AG10803 (cell line): ENCODE measurements at places on chromosomes 11 and 22.

GRCh38 chr22:47102648-47103047 lies 340.2 kb downstream of the TBC1D22A start:
- no peak for DNase-seq

GRCh38 chr11:26287067-26287518 lies 44.8 kb upstream of the ANO3 start:
- DNase-seq = no peak

- no peak for DNase-seq
Observed at GRCh38 chr11:47932544-47932943, 47.8 kb upstream of the PTPRJ start.

GRCh38 chr11:35141071-35141470 lies 2.1 kb downstream of the CD44 start:
- no peak for DNase-seq

DNA sequence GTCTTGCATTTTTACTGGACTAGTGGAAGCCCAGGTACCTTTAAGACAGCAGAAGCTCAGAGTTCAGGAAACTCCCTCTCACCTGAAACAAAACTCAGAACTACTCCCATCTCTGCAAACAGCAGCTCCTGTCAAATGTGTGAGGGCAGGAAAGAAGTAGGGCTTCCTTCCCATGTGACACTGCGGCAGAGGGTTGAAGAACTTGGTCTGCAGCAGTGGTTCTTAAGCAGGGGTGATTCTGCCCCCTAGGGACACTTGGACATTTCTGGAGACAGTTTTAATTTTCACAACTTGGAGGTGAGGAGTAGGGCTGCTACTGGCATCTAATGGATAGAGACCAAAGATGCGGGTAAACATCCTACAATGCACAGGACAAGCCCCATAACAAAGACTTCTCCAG lies 63.4 kb downstream of the RCN1 start:
- DNase-seq = peak; percentile 30

DNA sequence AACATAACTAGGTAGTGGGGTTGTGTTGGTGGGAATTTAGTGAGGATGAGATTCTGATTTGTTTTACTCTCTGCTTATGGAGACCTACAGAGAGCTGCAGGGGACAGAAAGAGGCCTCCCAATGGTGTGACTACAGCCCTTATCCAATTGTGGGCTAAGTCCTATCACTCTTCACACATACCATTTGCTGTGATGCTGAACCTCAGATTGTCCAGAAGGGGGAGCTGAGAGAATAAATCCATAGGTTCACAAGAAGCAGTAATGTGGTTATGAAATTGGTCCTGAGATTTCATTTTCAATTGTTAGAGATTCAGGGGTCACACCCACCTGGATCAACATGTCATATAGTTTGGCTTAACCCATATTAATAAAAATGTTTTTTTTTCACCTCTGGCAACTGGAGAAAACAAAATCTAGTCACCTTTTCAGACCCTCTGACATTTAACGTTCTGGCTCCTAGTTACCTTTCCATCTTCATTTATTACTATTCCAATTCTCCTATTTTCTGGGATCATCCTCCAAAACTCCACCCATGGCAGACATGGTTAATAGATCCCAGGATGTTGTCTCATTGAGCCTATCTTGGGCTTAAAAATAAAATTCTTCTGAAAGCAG lies 53.3 kb upstream of the PTPN5 start:
- DNase-seq = peak; percentile 42

DNA sequence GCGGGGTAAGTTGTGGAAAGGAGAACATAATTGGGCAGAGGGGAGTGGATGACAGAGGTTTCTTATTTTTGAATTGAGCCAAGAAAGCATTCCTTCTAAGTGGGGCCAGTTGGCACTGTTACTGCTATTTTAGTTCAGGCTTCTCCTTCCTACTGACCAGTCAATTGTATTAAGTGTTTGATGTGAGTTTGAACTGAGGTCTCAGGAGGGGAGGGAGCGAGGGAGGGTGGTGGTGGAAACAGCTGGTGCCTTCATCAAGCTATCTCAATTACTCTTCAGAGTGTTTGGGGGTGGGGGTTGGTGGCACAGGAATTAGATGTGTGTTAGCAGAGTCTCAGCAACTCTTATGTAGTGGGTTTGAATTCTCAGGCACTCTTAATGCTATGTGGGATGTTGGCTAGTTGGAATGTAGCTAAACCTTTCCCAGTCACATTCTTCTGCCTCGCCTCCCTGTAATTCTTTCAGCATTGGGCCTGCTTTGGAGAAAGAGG lies 14.5 kb downstream of the CTNND1 start:
- peak; percentile 97 for DNase-seq

- peak; percentile 99 for DNase-seq
Observed at GRCh38 chr22:24325105-24325757, 54.6 kb downstream of the SPECC1L start.

- DNase-seq = no peak
Observed at GRCh38 chr11:64138398-64138797, 27.5 kb downstream of the MACROD1 start.

- DNase-seq = peak; percentile 41
Observed at GRCh38 chr11:134142536-134142935, 73.7 kb downstream of the JAM3 start.

- DNase-seq = no peak
Observed at GRCh38 chr22:31350410-31350863, 4.3 kb upstream of the PATZ1 start.

GRCh38 chr11:31689559-31689958 lies 121.6 kb downstream of the PAX6 start:
- DNase-seq = no peak

DNA sequence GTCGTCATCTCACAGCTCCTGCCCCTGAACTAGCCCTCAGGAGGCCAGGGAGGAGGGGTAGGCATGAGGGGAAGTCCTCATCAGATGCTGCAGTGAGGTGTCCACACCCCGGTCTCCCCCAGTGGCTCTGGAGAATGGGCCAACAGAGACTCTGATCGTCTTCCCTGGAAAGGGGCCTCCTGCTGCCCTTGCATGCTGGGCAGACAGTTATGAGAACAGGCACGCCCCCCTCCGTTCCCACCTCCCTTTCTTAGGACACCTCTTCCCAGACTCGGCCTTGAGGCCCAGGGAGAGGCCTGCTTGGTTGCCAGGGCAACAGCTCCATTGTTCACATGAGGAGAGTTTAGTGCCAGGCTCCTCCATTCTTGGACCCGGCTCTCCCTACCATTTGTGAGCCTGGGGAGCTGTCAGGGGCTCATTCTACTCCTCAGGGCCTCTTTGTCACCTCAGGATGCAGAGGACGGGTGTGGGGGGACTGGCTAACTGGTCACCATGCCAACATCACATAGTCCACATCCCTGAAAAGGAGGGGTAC lies 157.7 kb downstream of the TTC17 start:
- DNase-seq = no peak

DNA sequence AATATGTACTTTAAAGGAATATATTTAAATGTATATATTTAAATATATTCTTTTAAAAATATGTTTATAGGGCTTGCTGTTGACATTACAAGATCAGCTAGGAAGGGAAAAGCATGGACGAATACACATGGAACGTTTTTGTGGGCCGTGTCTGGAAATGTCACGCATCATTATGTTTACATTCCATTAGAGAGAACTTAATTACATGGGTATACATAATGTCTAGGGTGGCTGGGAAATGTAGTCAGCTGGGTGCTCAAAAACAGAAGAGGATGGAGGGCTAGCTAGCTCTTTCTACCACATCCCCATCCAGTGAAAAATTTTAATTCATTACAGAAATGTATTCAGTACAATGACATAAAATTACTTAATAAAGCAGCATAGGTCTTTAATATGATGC lies 371.2 kb downstream of the DYNC2H1 start:
- DNase-seq = no peak

GRCh38 chr11:128260398-128260797 lies 327.0 kb downstream of the ETS1 start:
- DNase-seq = peak; percentile 10

GRCh38 chr11:7964261-7964660 lies 986 bp downstream of the NLRP10 start:
- DNase-seq = no peak

DNA sequence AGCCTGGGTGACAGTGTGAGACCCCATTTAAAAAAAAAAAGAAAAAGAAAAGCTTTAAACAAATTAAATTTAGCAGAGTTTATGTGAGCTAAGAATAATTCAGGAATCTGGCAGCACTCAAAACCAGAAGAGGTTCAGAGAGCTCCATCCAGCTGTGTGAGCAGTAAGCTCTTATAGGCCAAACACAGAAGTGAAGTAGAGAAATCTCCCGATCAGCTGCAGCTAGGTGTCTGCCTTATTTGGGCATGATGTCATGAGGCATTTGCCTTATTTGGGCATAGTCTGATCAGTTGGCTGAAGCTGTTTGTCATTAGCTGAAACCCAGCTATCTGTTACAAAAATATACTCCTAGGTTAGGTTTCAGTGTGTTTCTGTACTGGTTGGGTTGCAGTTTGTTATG lies 8.2 kb downstream of the MS4A15 start:
- no peak for DNase-seq

GRCh38 chr11:58958500-58958899 lies 19.2 kb downstream of the GLYATL1 start:
- peak; percentile 5 for DNase-seq

DNA sequence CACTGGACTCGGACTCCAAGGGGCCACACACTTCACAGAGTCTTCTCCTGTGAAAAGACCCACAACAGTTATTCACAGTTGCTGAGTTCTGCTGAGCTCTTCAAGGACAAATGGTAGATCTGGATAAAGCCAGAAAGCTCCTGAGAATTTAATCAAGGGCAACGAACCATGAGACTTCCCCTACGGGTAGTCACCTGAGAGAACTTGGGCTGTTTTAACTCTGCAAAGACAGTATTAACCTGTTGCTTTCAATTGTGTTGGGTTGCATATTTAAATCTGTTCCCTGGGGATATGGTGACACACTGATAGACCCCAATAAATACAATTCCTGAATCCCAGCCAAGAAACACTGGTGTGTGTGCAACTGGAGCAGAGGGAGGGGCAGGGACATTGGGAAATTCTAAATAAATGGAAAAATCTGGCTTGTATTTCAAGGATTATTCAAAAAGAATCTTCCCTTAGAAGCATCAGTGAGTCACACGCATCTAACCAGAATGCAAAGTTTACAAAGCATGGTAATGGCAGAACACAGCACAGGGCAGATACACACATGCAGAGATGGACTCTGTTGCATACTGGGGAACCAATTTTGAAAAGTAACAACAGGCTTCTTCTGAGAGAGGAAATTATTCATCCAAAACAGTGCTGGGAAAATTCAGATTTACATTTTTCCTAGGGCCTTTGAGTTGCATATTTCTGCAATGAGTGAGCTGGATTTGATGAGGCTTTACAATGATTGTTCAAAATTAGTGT lies 4.0 kb downstream of the KCNJ1 start:
- peak; percentile 83 for DNase-seq

DNA sequence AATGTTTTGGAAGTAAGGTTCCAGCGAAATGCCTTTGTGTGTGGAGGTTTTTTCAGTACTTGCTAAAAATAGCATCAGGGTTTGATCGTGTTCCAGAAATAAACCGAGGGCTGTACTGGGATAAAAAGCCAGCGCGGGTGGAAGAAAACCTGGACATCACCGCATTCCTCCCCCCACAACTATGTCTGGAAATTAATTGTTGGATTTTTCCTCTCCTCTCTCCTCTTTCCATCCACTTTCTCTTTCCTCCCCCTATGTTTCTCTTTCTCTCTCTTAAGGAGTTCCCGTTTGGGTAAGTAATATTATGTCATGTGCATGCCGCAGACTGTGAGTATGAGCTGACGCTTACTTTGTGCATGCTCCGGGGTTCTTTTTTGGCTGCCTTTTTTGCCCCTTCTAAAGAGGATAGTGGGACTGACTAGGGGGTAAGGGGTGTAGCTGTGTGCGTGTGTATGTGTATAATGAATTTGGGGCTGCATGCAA lies 104.2 kb upstream of the HSD17B12 start:
- no peak for DNase-seq

GRCh38 chr22:48287031-48287430 lies 1524.6 kb downstream of the TBC1D22A start:
- DNase-seq = no peak

- no peak for DNase-seq
Observed at GRCh38 chr11:94150704-94151685, 22.4 kb downstream of the PANX1 start.

DNA sequence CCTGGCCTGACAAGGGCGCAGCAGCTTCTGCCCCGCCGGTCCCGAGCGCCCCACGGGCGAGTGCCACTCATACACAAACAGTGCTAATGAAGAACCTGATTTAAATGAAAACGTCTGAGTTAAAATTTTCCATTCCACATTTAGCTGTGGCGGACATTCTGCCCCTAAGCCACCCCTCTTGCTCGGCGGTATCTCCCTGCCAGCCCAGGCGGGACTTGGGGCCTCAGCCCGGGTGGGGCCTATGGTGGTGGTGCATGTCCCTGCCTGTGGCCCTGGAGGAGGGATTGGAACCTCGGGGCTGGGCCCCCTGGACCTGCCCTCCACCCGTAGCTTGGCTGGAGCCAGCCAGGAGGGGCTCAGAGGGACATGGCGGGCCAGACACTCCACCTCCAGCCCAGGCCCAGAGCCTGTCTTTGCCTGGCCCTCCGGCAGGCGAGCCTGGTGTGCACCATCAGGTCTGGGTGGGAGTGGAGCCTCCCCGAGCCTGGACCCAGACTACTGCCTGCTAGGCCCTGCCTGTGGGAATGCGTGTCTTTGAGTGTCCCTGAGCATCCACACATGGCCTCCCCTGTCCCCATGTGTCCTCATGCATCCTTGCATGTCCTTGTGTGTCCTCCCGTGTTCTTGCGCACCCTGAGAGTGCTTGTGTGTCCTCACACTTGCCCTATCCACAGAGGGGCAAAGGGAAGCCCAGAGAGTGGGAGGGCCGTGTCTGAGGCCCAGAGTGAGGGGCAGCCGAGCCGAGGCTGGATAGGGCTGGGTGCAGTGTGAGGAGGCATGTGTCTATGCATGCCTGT lies 4.4 kb downstream of the ZDHHC8 start:
- DNase-seq = no peak

- DNase-seq = no peak
Observed at GRCh38 chr22:47146941-47147340, 384.5 kb downstream of the TBC1D22A start.

DNA sequence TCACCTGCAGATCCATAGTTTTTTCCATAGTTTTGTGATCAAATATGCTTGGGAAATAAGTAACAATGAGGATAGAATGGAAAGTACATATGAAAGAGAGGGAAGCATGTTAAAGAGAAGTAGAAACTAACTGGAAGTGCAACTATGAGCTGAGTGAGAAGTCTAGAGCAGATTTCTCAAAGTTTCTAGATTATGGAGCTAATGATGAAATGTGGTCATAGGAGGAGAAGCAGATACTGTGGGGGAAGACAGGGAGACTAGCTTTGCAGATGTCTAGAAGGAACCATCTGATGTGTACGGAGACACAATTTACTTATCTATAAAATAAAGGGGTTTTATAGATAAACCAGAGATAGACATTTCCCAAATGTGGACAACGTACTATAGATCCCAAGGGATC lies 37.1 kb downstream of the RELT start:
- no peak for DNase-seq

- DNase-seq = no peak
Observed at GRCh38 chr11:41920374-41920773, 460.9 kb upstream of the LRRC4C start.

GRCh38 chr11:71138737-71139425 lies 113.5 kb downstream of the SHANK2 start:
- no peak for DNase-seq
